WERI-Rb-1 (cell line): ENCODE measurements at places on chromosomes 3 and 15.

DNA sequence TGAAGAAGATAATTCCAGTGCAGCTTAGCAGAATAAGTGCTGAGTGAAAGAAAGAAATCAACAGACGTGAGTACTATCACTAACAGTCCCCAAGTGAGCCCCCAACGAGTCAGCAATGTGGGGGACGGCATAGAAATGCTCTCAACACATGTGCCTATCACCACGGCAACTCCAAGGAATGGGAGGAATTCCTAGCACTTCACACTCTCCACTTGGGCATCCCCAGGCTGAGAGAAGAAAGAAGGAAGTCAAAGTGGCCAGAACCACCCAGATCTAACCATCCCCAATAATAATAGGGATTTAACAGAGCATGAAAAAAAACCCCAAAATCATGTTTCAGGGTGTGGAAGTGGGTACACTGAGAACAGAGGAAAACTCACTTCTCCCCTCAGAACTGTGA is 29.3 kb upstream of the CPNE4 start:
- no peak for DNase-seq

- DNase-seq = no peak
Measured at GRCh38 chr3:183845608-183846288, 20.4 kb upstream of the MAP6D1 start.

- DNase-seq = no peak
Measured at GRCh38 chr3:38835939-38836338, 19.9 kb upstream of the SCN10A start.

DNA sequence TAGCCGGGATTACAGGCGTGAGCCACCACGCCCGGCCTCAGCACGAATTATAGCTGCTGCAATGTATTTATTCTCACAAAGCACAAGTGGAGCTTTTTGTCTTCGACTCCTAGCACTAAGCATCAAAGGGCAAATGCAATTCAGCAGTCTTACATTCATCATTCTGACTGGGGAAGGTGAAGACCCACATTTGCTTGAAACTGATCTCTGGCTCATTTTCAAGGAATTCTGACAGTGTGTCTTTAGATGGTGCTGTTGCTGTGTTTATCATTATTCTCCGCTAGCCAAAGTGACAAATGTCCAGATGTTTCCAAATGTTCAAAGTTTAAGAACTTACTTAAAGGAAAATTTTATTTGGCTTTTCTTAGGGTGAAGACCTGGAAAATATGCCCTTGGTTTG is 55.9 kb downstream of the SGO1 start:
- no peak for DNase-seq

DNA sequence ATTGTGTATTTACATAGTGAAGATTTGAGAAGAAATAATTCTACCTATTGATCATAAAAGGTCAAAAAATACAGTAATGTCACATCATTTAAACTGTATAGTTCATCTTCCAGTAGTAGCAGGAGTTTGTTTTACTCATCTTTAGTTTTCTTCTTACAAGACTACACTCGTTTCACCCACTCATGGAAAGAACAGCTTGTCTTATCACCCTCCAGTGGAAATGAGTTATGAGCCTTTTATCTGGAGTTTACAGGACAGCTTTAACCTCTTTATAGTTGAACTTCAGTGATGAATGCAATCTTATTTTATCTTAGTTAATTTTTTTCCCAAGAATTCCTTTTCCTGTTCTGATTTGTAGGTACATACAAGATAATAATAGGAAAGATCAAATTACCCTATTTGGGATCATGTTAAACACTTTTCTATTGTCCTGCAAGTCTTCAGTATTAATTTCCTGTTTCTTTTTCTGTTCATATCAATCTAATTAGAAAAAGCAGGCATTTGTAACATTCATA is 36.8 kb downstream of the RBMS3 start:
- no peak for DNase-seq

DNA sequence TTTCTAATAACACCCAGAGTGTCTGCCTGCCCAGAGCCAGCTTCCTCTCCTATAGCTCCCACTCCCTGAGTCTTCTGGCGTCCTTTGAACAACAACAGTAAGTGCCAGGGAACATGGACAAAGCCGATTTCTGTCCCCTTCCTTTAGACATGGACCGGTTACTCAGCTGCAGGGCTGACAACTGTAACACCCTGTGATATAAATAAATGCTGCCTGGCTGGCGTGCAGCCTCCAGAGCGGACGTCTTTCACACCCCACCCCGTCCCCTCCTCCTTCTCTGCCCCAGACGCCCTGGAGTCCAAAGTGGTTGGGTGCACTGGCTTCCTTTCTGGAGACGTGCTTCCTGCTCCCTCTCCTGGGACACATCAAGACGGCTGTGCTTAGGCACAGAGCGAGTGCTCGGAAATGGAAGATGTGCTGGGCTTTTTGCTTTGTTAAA is 281.9 kb upstream of the LRRFIP2 start:
- DNase-seq = no peak

GRCh38 chr3:43001556-43002121 is 22.5 kb downstream of the GASK1A start:
- no peak for DNase-seq

DNA sequence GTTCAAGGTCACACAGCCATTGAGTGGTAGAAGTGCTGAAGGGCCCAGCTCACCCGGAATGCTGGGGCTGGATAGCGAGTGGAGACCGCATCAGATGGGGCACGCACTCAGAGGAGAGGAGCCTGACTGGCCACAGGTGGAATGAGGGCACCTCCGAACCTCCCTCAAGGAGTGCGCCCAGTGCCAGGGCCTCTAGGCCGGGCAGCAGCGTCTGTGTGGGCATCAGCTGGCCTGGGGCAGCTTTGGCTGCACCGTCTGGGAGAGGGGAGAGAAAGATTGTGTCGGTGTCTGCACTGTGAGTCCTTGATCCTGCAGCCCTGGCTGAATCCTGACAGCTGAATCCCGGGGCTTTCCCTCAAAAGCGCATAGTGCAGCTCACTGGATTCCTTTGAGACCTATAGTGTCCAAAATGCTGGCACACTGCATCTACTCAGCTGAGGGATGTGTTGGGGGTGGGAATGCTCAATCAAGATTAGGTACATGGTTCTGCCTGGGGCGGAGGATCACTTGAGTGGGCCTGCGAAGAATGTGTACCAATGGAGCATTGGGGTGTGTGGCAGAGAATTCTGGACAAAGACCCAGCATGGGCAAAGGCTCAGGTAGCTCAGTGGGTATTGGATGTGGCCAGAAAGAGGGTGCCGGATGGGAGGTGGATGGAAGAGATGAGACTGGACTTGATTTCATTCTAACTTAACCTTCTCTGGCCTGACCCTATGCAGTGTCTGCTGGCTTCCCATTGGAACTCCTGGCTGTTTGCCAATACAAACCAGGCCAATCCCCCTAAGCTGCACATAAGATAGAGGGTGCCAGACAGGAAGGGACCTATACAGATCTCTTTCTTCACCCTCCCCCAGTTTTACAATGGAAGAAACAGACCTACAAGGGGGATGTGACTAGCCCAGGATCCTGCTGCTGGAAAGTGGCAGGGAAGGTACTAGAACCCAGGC is 950 bp downstream of the ANKDD1A start:
- DNase-seq = no peak

GRCh38 chr3:123066896-123067688 is at the start of gene PDIA5:
PDIA5 (plus strand) TSS chr3:123067025; CDS start chr3:123067165, 140 bp downstream.
- peak; percentile 96 for DNase-seq

DNA sequence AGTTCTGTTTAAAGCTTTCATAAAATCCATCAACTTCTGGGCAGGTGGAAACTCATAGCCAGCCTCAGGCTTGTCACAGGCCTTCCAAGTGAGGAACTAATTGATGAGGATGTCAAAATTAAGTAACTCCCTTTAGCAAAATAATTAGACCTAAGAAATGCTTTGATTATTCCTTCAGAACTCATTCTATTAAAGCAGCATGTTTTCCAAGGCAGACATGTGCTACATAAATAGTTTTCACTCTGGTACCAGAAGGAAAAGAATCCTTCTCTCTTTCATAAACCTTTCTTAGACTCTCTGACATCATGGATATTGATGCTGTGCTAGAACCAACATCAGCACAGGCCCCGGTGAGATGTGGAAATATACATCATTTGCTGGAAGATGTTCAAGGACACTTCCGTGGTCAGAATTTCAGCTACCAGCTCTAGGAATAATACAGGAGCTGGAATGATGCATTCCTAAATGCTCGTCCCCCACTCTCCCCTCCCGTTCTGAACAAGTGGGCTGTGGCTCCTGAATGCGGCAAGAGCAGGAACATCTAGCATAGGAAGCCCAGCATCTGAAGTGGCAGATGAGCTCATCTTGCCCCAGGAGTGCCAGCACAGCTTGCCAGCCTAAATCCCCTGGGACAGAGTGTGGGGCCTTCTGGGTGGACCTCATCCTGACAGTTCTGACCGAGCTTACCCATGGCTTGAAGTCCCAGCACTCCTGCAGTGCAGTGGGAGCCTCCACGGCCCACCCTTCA is 82.4 kb downstream of the WWTR1 start:
- DNase-seq = no peak

GRCh38 chr3:102979682-102980354 is 545.0 kb downstream of the ZPLD1 start:
- no peak for DNase-seq

DNA sequence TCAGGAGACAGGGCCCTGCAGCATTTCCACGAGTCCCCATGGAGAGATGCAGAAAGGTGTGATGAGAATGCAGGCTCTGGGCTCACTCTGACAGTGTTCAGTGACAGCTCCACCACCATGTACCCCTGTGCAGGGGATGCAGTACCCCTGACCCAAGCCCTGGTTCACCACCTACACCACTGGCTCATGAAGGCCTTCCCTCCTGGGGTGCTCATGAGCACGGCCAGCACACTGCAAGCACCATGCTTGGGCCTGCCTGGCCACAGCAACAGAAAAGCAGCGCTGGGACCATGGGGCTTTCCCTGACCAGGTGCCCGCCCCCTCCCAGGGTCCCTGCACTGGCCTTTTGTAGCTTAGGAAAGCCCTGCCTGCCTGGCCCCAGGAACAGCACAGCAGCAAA is 6.2 kb downstream of the CXCR6 start:
- no peak for DNase-seq

DNA sequence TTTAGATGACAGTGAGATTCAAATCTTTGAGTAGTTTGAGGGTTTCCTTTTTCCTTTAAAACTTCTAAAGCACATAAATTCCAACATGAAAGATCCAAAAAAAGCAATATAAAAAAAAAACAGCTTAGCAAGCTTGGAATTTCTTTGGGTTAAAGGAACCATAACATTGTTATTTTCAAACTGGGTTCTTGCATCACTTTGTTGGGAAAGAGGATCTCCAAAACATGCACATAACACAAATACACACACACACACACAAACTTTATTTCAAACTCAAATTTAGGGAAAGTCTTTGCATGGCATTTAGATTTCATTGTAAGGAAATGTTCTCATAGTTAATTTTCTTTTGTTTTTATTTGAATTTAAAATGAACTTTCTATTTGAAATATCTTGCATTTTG is 79.2 kb upstream of the COL8A1 start:
- no peak for DNase-seq

- peak; percentile 63 for DNase-seq
Measured at GRCh38 chr3:196518966-196519717, 4.0 kb upstream of the SMCO1 start.

DNA sequence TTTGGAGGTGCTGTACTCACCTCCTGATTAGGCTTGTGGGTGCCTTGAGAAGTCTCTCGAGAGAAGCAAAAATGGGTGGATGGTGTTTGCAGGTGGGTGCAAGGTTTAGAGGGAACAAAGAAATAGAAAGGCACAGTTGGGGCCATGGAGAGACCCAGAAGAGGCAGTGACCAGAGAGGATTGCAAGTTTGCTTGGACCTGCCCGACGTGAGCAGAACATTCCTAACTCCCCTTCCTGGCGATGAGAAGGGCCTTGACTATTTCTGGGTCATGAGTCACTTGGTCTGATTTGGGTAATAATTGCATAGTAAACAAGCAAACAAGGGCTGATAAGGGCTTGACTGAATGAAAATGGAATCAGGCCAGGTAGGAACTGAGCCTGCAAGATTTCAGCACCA is 7.0 kb upstream of the CTSH start:
- no peak for DNase-seq

GRCh38 chr15:52862677-52863076 is 72.5 kb upstream of the ONECUT1 start:
- no peak for DNase-seq

DNA sequence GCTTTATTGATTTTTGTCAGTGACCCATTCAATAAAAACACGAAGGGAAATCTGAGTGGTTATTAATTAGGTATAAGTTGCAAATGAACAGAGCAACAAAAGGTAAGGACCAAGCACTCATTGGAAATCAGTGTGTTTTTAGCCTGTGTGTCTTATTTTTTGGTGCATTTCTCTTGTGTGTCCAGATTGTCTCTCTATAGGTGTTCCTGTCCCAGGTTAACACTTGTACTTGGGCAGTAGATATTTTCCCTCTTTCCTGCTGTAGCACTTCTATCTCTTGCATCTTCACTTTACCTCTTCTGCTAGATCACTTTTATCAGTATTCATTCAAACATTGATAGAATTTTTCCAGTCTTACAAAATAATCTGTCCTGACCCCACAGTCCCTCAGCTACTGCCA is 37.0 kb downstream of the MAPK6 start:
- DNase-seq = no peak

DNA sequence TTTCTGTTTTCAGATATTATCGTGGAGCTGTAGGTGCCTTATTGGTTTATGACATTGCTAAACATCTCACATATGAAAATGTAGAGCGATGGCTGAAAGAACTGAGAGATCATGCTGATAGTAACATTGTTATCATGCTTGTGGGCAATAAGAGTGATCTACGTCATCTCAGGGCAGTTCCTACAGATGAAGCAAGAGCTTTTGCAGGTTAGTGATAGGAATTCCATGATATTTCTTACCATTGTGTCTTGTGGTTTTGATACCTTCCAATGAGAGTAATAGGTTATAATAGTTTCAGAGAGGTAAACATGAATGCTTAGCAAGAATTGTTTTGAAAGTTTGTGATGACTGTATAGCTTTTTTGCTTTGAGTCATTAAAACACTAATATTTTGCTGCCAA is 8.5 kb downstream of the RAB11A start:
- DNase-seq = no peak
